Fibroblast of skin of scalp (primary cell): ENCODE measurements at places on chromosomes 13 and 19.

GRCh38 chr13:108361769-108362168, 92.3 kb downstream of the TNFSF13B start:
- no peak for DNase-seq

DNA sequence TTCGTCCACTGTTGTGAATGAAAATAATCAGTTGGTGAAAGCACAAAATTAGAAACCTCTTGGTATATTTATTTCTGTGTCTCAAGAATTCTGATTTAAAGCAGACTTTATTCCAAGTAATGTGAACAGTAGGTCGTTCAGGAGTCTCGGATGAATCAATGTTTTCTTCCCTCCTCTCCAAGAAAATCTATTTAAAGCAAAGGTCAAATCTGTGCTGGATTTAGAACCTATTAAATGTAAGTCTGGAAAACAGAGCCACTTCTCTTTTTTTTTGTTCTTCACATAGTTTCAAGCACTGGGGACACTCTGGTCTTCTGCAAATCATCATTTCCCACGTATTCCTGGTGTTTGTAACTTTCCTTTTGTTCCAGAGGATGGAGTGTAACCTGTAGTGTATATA, 312.7 kb downstream of the ATP8A2 start:
- DNase-seq = no peak

DNA sequence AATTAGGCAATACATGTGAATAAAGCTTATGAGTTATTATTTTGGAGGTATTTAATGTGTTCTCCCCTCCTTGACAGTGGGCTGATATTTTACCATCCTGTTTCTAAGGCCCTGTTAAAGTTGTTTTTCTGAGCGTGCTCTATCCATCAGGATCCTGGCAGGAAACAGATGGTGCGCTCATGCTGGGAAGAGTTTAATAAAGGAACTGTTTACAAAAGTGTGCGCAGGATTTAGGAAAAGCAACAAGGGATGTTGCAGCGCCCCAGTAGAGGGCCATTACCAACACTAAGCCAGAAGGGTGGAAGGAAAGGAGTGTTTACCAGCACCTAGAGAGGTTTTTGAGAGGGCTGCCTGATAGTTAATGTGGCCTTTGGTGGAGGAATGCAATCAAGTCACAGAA, 374.5 kb downstream of the KCNRG start:
- DNase-seq = no peak

- peak; percentile 34 for DNase-seq
Observed at GRCh38 chr13:39765801-39766463, 110.5 kb downstream of the COG6 start.

DNA sequence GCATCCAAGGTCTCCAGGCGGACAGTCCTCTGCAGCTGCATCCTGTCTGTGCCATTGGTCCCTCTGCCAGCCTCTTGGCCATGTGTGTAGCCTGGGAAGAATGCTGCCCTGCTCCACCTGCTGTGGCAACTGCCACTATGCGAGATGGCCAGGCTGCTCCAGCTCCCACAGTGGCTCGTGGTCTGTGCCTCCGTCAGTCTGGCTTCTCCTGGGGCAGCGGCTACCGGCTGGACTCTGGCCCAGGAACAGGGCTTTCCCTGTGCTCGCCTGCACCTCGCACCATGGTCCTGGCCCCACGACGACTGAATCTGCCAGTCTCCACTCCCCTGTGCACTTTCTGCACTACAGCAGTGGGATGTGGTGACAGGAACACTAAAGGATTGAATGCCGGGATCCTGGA, 26.7 kb upstream of the FFAR2 start:
- no peak for DNase-seq

GRCh38 chr19:38729653-38730469, 14.4 kb downstream of the CAPN12 start:
- DNase-seq = peak; percentile 65

- no peak for DNase-seq
Observed at GRCh38 chr13:31311921-31312320, 112.1 kb downstream of the B3GLCT start.

GRCh38 chr19:12759686-12760085, 8.1 kb downstream of the BEST2 start:
- DNase-seq = no peak
